ENCODE measurements at places on chromosomes 12 and 14.

DNA sequence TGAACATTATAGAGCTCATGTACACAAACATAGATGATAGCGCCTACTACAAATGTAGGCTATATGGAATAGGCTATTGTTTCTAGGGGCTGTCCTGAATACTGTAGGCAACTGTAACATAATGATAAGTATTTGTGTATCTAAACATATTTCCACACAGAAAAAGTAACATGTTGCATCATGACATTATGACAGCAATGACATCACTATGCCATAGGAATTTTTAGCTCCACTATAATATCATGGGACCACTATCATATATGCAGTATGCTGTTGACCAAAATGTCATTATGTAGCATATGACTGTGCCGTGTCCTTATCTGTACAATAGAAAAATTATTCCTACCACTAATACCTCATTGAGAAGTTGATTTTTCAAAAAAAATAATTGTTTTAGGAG is 96.7 kb upstream of the SSTR1 start:
- no peak for DNase-seq

- no peak for DNase-seq
Observed at GRCh38 chr14:39592116-39592789, 160.0 kb upstream of the FBXO33 start.

GRCh38 chr12:29883525-29883924 is 99.8 kb upstream of the TMTC1 start:
- no peak for DNase-seq

DNA sequence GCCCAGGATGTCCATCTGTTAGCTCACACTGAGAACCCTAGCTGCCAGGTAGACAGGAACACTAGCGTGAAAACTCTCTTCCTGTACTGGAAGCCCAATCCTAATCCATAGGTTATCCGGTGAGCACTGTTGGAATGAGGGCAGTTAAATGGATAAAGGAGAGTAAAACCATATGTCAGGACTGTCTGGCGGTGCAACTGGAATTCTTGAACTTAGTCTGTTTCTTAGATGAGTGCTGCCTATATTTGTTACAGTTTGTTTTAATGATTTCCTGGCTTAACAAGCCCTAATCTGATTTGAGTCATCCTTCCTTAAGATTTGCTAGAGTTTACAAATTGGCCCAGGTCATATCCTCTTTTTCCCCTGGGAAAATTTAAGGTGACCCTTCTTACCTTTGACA is 104.7 kb downstream of the ANO4 start:
- no peak for DNase-seq

- DNase-seq, result no peak
Observed at GRCh38 chr14:105356927-105357326, 41.4 kb upstream of the TEX22 start.

- DNase-seq, result no peak
Observed at GRCh38 chr14:51080645-51081044, 14.3 kb downstream of the TRIM9 start.

DNA sequence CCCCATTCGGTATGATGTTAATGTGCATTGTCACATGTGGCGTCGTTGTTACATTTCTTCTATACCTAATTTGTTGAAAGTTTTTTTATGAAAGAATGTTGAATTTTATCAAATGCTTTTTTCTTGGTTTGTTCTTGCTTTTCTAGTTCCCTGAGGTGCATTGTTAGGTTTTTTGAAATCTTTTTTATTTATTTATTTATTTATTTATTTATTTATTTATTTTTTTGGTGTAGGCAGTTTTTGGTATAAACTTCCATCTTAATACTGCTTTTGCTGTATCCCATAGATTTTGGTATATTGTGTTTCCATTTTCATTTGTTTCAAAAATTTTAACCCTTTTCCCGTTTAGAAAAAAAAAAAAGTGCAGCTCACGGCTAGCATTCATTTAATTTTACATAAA is 121.1 kb upstream of the HMGA2 start:
- DNase-seq, result no peak

- DNase-seq, result no peak
Observed at GRCh38 chr14:99753225-99754140, 39.7 kb upstream of the EML1 start.

DNA sequence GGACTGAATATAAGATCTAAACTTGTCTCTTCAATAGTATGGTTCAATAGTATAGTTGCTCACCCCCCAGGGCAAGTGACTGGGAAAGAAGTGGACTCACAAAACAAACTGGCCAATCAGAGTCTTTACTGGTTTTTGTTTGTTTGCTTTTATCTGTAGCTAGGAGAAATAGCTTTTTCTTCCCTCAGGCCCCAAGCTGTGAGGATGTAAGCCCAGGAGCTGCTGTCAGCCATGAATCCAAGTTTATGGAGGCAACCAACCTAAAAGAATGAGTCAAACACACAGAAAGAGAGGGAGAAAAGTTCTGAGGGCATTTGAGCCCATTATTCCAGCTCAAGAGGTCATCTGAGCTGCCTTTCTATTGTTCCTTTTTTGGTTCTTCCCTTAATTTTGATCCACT is 375.3 kb downstream of the BCAT1 start:
- DNase-seq, result no peak
